ENCODE measurements at places on chromosomes 6 and 20.
A peak's percentile ranks its signal among the peaks of the same experiment; 100 is the strongest.

DNA sequence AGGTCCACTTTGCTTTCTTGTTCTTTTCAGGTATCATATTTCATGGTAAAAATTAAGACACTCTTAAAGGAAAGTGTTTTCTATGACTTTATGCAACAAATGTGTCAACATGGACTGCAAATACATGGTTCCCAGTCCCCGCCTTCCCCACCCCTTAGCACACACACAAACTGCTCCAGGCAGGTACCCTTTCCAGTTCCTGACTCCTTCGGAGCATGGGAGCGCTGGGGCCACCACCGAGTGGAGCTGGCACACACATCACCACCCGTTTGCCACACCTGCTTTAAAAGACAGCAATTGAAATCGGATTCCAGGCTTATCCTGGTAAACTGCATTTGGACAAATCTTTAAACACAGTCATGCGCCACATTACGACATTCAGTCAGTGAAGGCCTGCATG is 22.2 kb downstream of the RNASET2 start:
- DNase-seq: no peak

GRCh38 chr6:119447921-119448320 is 98.4 kb upstream of the MAN1A1 start:
- no peak for DNase-seq

GRCh38 chr6:140774080-140774505 is 1358.6 kb upstream of the GJE1 start:
- DNase-seq: peak; percentile 51

DNA sequence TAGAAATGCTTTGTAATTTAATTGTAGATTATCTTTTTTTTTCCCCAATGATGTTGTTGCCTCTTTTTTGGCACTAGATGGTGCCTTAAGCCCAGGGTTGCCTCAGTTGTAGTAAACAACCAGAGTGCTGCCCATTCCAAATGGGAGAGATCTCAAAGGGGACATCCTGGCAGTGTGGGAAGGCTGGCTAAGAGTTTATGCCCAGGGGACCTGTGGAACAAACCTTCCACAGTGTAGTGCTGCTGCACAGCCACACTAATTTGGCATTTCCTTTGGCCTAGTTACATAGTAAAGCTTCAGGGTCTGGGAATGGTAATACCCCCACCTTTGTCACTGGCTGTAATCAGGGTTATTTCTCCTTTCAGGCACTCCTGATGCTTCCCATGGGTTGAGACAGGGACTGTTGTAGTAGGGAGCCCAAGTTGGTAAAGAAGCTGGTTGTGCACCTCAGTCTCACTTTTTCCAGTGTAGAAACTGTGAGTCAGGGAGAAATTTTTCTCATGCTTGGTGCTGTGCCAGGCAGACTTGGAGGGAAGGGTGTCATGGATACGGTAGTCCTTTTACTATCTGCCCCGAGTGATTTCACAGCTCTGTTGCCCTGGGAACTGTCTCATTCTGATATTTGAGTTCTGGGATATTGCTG is 177.8 kb upstream of the ECI2 start:
- peak; percentile 29 for DNase-seq

- no peak for DNase-seq
These were observed 205.5 kb downstream of the ZNF217 start for GRCh38 chr20:53387983-53388675.

- DNase-seq: peak; percentile 85
These were observed 88.6 kb downstream of the MCHR2 start for GRCh38 chr6:99905209-99906106.

DNA sequence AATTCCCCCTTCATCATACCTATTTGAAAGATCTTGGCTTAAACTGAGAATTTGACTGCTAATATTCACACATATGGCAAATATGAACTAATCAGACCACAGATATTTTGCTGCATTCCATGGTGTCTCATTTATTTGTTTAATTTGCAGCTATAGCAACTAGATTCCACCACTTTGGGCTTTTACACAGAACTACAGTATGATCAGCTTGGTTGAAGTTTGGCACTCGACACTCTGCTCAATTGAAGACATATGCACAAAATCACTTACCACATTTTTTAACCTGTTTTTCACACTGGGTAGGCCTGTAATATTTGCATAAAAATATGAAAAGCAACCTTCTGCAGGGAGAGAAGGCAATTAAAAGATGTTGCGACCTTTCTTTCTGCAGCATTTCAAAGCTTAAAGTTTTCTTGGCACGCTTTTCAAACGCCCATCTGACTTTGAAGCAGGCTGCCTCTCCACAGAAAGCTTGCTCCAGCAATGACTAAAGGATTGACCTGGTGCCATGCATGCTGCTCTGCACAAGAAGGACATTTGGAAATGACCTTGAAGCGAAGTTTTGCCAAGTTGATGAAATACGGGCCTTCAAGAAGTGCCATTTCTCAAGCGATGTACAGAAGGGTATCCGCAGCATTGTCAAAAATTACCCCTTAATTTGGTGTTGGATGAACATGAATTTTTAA is 126.7 kb downstream of the AIG1 start:
- no peak for DNase-seq

DNA sequence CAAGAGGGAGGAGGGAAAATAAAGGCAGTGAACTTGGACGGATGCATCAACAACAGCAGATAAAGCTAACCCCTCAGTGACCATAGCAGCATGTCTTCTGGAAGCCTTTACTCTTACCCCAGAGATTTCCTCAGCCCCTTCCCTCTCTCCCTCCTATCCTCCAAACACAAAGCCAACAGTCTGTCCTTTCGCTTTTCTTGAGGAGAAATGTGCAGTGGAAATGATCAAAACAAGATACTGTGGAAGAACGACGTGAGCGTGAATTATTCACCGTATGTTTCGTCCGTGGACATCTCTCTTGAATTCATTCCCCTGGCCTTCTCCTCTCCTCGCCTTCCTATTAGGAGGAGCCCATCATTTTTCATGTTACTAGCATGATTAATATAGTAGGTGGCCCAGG is 8.5 kb downstream of the NRN1 start:
- DNase-seq: no peak

- peak; percentile 12 for DNase-seq
These were observed 121.3 kb upstream of the PHACTR1 start for GRCh38 chr6:12595161-12595811.

- no peak for DNase-seq
These were observed 23.6 kb downstream of the FOXA2 start for GRCh38 chr20:22560817-22561216.

- DNase-seq: no peak
These were observed 14.3 kb upstream of the FOXP4 start for GRCh38 chr6:41531591-41532582.

- DNase-seq: no peak
These were observed 15.7 kb downstream of the STAU1 start for GRCh38 chr20:49172413-49172812.

GRCh38 chr6:127342296-127342945 is 988 bp downstream of the ECHDC1 start:
- peak; percentile 18 for DNase-seq

DNA sequence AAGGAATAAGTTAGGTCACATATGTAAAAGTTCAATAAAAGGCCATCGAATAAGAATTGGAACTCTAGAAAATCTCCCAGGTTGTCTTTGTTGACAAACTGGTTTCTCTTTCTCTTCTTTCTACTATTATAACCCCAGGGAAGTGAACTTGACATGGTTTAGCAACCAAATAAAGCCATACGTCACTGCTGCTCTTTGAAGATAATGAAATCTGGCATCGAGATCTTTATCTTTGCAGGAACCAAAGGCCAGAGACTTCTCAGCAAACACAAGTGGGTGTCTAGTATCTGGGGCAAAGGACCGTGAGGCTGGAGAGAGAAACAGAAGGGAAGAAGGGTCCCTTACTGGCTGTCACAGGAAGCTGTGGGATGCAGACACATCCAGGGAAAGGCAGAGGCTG is 286.7 kb upstream of the CDYL start:
- no peak for DNase-seq

DNA sequence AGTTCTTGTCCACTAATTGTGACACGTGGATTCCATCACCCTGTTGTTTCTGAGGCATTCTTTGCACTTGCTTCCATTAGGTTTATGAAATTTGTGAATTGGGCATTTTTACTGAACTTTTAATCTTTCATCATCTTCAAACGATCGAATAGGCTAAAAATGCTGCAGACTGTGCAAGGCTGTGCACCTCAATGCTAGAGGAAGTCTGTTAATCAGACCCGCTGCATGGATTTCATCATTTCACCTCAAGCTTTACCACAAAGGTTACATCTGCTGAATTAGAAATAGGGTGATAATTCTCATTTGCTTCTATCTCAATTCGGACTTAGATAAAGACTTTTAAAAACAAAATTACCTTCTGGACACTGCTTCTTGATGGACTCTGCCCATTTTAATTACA is 27.8 kb upstream of the F13A1 start:
- DNase-seq: peak; percentile 25

GRCh38 chr6:30260036-30260504 is 46.9 kb upstream of the TRIM26 start:
- no peak for DNase-seq

GRCh38 chr20:45463709-45464108 is 5.8 kb upstream of the WFDC2 start:
- no peak for DNase-seq

DNA sequence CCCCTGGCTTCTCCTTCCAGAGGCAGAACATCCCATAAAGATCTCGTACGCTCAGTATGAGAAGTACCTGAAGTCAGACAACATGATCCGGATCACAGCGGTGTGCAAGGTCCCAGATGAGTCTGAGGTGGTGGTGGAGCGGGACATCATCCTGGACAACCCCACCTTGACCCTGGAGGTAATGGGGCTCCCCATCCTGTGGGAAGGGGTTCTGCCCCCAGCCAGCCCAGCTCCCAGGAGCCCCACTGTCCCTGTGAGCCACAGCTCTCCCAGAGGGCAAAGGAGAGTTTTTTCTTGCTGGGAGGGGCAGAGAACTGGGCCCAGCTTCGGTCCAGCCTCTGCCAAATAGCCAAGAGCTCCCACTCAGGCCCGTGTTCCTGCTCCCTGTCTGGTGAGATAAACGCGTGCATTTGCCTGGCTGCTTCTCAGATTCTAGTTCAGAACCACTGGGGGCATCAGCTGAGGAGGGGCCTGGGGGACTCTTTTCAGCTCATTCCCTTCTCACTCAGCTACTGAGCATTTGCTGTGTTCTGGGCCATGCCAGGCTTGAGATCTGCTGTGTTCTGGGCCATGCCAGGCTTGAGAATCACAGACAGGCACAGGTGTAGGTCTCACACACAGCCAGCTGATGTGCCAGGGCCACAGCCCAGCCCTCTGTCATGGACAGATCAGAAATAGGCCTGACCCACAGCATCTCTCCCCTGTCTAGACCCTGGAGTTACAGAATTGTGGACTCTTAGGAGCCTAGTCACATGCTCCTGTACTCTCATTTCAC is 39.5 kb downstream of the TGM3 start:
- DNase-seq: no peak

GRCh38 chr6:26412228-26412627 is 10.2 kb downstream of the BTN3A1 start:
- no peak for DNase-seq

DNA sequence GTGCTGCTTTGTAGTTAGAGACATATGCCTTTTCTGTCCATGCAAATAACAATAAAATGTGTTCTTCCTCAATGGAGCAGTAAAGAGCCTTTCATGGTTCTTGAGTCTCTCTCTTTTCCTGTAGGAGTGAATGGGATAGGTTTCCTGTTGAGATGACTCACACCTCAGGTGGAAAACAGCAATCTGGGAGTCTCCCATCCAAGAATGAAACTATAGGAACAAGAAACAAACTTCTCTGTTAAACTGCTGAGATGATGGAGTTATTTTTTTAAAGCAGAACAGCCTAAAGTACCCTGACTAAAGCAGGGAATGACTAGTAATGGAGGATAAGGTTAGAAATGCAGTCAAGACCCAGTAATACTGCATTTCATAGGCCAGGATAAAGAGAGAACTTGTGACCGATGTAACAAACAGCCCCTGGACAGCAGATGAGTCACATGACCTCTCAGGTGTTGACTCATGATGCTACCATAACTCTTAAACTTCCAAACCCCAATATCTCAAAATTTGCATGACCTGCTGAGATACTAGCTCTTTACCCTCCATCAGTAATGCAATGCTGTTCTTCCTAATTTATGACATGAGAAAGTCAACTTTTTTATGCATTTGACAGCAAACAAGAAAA is 548.9 kb downstream of the CBLN4 start:
- DNase-seq: no peak

- DNase-seq: no peak
These were observed 122.0 kb upstream of the BMP5 start for GRCh38 chr6:55997223-55997874.

- peak; percentile 67 for DNase-seq
These were observed at the start of gene JAG1 for GRCh38 chr20:10673842-10674683. Gene JAG1, minus strand, starts transcription at chr20:10673999. Its CDS starts 469 bp downstream, at chr20:10673530.

DNA sequence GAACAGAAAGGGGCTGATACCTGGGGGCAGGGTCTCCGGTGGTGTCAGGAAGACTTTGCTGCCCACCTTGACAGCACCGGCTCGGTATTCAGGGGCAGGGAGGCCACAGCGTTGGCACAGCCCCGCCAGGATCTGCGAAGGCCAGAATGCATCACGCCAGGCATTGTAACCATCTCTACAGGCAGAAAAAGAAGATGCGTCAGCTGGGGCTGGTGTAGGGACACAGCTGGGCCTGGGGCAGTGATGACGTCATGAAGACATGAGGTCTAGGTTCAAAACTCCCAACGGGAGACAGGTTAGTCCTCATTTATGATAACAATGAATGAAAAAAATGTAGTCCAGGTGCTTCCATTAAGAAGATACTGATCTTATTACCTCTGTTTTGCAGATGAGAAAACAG is 22.0 kb downstream of the ERGIC3 start:
- DNase-seq: no peak

GRCh38 chr6:54206510-54206909 is 95.3 kb downstream of the MLIP start:
- DNase-seq: no peak

DNA sequence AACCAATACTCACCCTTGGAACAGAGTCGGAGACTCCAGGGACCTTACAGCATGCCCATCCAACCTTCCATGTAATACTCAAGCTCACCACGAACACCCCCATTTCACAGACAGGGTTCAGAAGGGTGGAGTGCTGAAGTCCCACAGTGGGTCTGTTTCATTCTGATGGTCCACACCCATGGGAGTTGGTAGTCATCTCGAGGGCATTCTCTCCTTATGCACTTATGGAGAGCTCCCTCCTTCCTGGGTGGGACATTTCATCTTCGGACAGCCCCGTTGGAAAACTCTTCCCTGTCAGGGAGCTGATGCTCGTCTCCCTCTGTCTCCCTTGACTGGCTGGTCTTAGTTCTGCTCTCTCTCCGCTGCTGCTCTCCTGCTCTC is 38.9 kb downstream of the COX4I2 start:
- no peak for DNase-seq
